Stomach (tissue), 19 donors: ENCODE measurements at places on chromosomes 5 and 9. TPM values are rescaled to one million over a fixed set of nuclear protein-coding genes. Genes with fewer than 3 reads are reported as not detected.

GRCh38 chr5:59367791-59368394 lies 525.6 kb downstream of the PDE4D start:
- no peaks in the 10 kb centered on the region for H3K4me1 ChIP-seq
- no peaks in the 10 kb centered on the region for H3K27me3 ChIP-seq

KLHL9 gene
- total RNA-seq, result 35.7 TPM

DNA sequence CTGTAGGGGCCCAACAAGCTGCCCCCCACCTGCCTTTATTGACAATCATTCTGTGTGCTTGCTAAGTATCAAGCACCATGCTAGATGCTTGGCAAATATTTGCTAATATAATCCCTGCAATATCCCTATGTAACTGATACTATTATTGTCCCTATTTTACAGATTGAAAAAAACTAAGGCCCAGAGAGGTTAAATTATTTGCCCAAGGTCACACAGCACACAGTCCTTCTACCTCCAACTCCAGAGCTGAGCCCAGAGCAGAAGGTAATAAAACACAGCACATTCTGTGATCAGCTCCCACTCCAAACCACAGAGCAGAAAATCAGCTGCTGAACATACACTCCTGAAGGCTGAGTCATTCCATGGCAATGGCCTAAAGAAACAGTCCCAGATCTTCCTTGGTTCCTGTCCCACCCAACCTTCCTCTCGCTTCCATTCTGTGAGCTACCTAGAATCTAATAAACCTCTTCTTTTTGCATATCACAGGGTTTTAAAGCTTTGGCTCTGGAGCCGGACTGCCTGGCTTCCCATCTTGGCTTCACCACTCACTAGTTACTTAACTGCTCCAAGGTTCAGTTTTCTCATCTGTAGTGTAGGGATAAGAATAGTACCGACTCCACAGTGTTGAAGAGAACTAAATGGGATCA lies 66.7 kb upstream of the ADRA1B start:
- no peaks in the 10 kb centered on the region for H3K36me3 ChIP-seq
- no peak for DNase-seq
- no peak overlapping the region for H3K4me3 ChIP-seq

GRCh38 chr5:62948301-62948700 lies 369.7 kb downstream of the LRRC70 start:
- no peaks in the 10 kb centered on the region for H3K27me3 ChIP-seq
- H3K27ac ChIP-seq, result no peak overlapping the region
- H3K36me3 ChIP-seq, result no peaks in the 10 kb centered on the region
- no peaks in the 10 kb centered on the region for H3K4me1 ChIP-seq
- no peak for DNase-seq
- H3K4me3 ChIP-seq, result no peak overlapping the region

DNA sequence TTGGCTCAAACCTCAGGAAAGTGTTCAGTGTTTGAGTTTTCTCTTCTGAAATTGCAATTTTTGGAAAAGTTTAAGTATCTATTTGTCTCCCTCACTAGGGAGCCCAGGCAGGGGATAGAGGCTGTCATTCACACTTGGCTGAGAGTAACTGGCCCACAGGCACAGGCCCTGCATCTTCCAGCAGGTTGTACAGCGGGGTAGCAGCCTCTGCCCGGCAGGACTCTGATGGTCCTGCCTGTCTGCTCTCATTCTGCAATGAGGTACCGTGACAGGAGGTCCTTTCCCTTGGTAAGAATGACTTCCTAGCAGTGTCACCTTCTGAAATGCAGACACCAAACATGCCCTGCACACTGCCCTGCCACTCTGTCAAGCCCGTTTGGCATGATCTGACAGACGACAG lies 282.8 kb upstream of the DAP start:
- H3K4me1 ChIP-seq, result no peaks in the 10 kb centered on the region
- no peaks in the 10 kb centered on the region for H3K36me3 ChIP-seq
- no peaks in the 10 kb centered on the region for H3K27me3 ChIP-seq
- H3K27ac ChIP-seq, result no peak overlapping the region

TXNDC8 gene
- total RNA-seq, result not detected

- no peaks in the 10 kb centered on the region for H3K36me3 ChIP-seq
- DNase-seq, result peak; percentile 72
- no peaks in the 10 kb centered on the region for H3K27me3 ChIP-seq
- peaks cover 6% of the 10 kb centered on the region for H3K4me1 ChIP-seq
- peak overlapping the region; percentile 32 for H3K27ac ChIP-seq
Measured at GRCh38 chr5:72518001-72518683, 10.9 kb upstream of the ZNF366 start.

- peak; percentile 14 for DNase-seq
- no peaks in the 10 kb centered on the region for H3K36me3 ChIP-seq
- no peaks in the 10 kb centered on the region for H3K27me3 ChIP-seq
- H3K27ac ChIP-seq, result no peak overlapping the region
- no peaks in the 10 kb centered on the region for H3K4me1 ChIP-seq
Measured at GRCh38 chr5:153352685-153353219, 137.7 kb upstream of the GRIA1 start.

- H3K27me3 ChIP-seq, result no peaks in the 10 kb centered on the region
- no peaks in the 10 kb centered on the region for H3K4me1 ChIP-seq
- DNase-seq, result no peak
- no peak overlapping the region for H3K27ac ChIP-seq
- no peaks in the 10 kb centered on the region for H3K36me3 ChIP-seq
- no peak overlapping the region for H3K4me3 ChIP-seq
Measured at GRCh38 chr5:67639313-67639712, 442.7 kb upstream of the CD180 start.

DNA sequence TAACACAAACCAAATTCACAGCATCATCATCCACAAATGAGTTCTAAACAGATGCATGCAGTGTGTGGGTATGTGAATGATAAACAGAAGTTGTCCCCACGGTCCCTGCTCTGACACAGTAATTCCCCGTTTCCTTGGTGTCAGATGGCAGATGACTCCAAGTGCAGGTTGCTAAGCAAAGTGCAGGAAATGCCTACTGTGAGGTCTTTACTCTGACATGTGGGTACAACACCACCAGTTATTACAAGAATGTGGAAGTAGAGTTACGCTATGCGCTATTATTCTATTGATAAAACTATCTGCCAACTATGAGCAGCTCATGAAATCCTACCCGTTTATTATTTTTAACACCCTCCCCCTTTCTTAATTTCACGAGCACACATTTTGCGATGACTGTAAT lies 448.9 kb downstream of the BNC2 start:
- H3K27me3 ChIP-seq, result no peaks in the 10 kb centered on the region
- no peak for DNase-seq
- no peak overlapping the region for H3K4me3 ChIP-seq
- H3K27ac ChIP-seq, result no peak overlapping the region

GRCh38 chr9:1044643-1045042 lies 5.5 kb upstream of the DMRT2 start:
- DNase-seq, result no peak
- H3K27ac ChIP-seq, result no peak overlapping the region
- H3K36me3 ChIP-seq, result no peaks in the 10 kb centered on the region
- peaks cover 53% of the 10 kb centered on the region for H3K4me1 ChIP-seq
- H3K4me3 ChIP-seq, result no peak overlapping the region
- H3K27me3 ChIP-seq, result peaks cover 100% of the 10 kb centered on the region

GRCh38 chr5:143713047-143714003 lies 98.6 kb upstream of the HMHB1 start:
- no peaks in the 10 kb centered on the region for H3K27me3 ChIP-seq
- no peaks in the 10 kb centered on the region for H3K4me1 ChIP-seq
- H3K36me3 ChIP-seq, result no peaks in the 10 kb centered on the region
- no peak overlapping the region for H3K4me3 ChIP-seq

- H3K27ac ChIP-seq, result peak overlapping the region; percentile 54
- peaks cover 19% of the 10 kb centered on the region for H3K36me3 ChIP-seq
- no peaks in the 10 kb centered on the region for H3K27me3 ChIP-seq
- no peak overlapping the region for H3K4me3 ChIP-seq
- DNase-seq, result no peak
- peaks cover 24% of the 10 kb centered on the region for H3K4me1 ChIP-seq
Measured at GRCh38 chr9:734831-735511, 106.5 kb upstream of the DMRT1 start.

DNA sequence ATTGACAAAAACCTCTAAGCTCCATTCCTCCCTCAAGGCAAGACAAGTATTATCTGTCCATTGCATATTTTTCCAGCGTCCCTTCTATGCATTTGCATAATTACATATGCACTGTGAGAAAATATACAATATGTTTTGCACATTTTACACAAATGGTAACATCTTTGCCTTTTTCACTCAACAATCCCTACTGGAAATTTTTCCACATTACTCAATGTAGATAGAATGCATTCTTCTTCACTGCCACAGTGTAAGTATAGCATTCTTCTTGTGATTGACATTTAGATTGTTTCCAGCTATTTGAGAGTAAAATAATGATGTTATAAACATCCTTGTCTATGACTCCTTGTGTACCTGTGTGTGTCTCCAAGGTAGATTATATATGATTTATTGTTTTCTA lies 205.0 kb downstream of the SLIT3 start:
- no peaks in the 10 kb centered on the region for H3K36me3 ChIP-seq
- peaks cover 8% of the 10 kb centered on the region for H3K4me1 ChIP-seq
- H3K27ac ChIP-seq, result no peak overlapping the region
- H3K4me3 ChIP-seq, result no peak overlapping the region
- H3K27me3 ChIP-seq, result no peaks in the 10 kb centered on the region
- DNase-seq, result no peak

DNA sequence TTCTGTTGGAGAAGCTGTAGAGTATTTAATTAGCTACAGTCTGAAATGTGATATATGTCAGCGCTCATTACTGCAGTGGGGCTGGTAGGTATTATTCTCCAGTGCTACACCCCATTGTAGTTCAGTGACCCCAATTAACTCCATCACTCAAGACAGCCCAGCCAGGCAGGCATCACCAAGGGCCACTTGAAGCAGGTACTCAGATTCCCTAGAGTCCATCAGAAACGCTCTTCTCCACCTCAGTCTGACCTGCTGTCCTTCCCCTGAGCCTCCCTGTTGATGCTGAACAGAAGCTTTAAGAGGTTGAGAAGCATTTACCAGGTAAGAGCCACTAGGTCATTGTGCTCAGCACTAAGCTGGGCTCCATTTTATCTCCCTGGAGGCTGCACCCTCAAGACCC lies 71.8 kb downstream of the GALNT10 start:
- no peaks in the 10 kb centered on the region for H3K4me1 ChIP-seq
- no peak overlapping the region for H3K27ac ChIP-seq
- H3K27me3 ChIP-seq, result no peaks in the 10 kb centered on the region
- no peaks in the 10 kb centered on the region for H3K36me3 ChIP-seq
- H3K4me3 ChIP-seq, result no peak overlapping the region

GRCh38 chr5:115785381-115786065 lies 30.9 kb downstream of the CDO1 start:
- H3K4me1 ChIP-seq, result no peaks in the 10 kb centered on the region
- H3K27me3 ChIP-seq, result peaks cover 5% of the 10 kb centered on the region
- H3K27ac ChIP-seq, result no peak overlapping the region

SLC1A1 gene
- 0.58 TPM for total RNA-seq

DNA sequence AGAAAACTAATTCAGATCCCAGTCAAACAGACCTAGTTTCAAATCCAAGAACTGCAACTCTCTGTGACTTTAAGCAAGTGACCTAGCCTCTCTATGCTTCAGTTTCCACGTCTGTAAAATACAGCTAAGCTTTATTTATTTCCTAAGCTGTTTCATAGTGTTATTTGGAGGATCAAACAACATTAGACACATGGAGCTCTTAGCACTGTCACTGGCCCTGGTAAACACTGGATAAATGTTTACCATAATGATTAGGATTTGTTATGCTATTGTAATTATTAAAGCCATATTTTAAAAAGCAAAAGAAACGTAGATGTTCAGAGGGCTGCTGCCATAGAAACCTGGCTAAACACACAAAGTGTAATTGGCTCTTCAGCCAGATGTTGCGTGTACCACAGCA lies 26.6 kb upstream of the C5orf58 start:
- no peak overlapping the region for H3K4me3 ChIP-seq
- peak; percentile 35 for DNase-seq
- no peak overlapping the region for H3K27ac ChIP-seq
- no peaks in the 10 kb centered on the region for H3K36me3 ChIP-seq

- H3K27me3 ChIP-seq, result no peaks in the 10 kb centered on the region
- H3K4me1 ChIP-seq, result peaks cover 17% of the 10 kb centered on the region
- no peak overlapping the region for H3K27ac ChIP-seq
- H3K36me3 ChIP-seq, result peaks cover 50% of the 10 kb centered on the region
- DNase-seq, result peak; percentile 18
- no peak overlapping the region for H3K4me3 ChIP-seq
Measured at GRCh38 chr5:143059976-143060765, 290.0 kb downstream of the ARHGAP26 start.

- DNase-seq, result no peak
- H3K27me3 ChIP-seq, result no peaks in the 10 kb centered on the region
- no peak overlapping the region for H3K27ac ChIP-seq
- no peak overlapping the region for H3K4me3 ChIP-seq
Measured at GRCh38 chr9:132040246-132040645, 39.4 kb downstream of the MED27 start.

TSLP gene
- not detected for total RNA-seq

DNA sequence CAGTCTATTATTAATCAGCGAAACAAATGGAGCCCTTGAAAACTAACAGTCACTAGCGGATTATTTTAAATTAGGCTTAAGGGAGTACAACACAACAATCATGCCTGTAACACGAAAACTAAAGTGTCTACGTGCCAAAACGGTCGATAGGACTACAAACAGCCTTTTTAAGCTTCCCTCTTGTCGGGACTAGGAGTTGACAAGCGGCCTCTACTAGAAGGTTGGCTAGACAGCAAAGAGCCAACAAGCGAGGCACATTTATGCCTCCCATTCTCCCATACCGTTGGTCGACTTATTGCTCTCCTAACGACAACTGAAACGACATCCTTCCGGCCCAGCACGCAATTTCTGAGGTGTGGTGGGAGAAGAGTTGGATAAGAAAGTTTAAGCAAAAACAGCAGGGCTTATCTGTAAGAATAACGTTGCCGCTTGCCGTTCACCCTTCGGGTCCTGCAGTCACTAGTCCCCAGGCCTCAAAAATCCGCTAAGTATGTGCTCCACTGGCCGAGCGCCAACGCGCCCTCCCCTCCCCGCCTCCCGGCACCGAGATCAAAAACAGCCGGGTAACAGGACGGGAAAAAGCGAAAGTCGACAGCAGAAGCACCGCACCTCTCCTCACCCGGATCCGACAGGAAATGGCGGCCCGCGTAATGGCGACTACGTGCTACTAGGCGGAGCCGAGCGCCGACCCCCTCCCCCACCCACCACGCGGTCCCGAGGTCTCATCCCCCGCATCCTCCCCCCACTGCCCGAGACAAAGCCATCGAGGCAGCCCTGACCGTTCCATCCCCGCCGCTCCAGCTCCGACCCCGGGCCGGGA lies 813 bp downstream of the HNRNPK start:
- H3K27me3 ChIP-seq, result no peaks in the 10 kb centered on the region
- peak overlapping the region; percentile 79 for H3K4me3 ChIP-seq
- peaks cover 37% of the 10 kb centered on the region for H3K36me3 ChIP-seq
- peak; percentile 95 for DNase-seq
